NCI-H2171 (cell line): ENCODE measurements at places on chromosomes 5 and 9.

- DNase-seq = no peak
Measured at GRCh38 chr5:130135506-130135905, 231.2 kb downstream of the CHSY3 start.

- no peak for DNase-seq
Measured at GRCh38 chr5:135615171-135615570, 36.4 kb upstream of the CXCL14 start.

DNA sequence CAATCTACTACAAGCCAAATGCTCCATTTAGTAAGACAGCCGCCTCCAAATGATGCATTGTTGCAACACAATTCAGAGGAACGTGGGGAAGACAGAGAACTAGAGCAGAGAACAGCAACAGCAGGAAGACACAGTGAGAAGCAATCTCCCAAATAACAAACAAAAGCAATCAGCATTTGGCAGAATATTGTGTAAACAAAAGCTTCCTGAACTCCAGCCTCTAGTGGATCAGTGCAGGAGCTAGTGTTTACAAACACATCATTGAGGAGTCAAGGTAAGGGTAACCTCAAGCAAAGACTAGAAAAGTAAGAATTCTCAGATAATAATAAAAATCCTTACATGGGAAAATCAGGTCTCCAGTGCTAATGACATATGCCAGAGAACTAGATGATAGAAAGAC is 20.6 kb downstream of the FST start:
- DNase-seq = no peak

- DNase-seq = peak; percentile 51
Measured at GRCh38 chr9:109469646-109470358, 28.3 kb downstream of the PTPN3 start.

DNA sequence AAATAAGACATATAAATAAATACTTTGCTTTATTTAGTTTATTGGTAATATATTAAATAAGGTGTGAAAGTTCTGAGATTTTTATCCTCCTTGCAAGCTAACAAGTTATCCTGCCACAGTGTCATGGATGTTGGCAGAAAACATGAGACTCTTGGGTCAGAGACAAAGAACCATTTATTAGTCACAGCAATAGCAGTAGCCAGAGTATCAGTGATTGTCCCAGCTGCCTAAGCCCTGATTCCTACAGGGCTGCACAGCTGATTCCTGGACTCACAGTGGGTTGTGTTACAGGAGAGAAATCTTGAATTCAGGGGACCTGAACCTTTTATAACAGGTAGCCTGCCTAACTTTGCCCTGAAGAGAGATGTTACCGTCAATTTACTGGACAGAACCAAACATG is 304.5 kb upstream of the ZNF608 start:
- DNase-seq = no peak

DNA sequence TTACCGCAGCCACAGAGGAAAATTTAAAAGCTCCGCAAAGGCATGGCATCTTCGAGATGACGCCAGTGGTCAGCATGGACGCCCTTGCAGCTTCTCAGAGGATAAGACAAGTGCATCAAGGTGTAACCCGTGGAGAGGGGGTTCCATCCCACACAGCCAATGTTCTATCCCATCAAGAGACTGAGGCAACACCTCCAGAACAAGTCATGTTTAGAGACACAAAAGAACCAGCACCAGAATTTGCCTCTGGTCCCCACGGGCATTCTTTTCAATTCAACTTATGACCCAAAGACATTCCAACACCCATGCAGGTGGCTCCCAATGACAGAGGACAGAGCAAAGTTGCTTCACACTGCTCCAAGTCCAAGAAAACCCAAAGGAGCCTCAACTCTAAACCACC is 20.7 kb downstream of the ROR2 start:
- DNase-seq = no peak

GRCh38 chr9:23621188-23621587 is 204.9 kb downstream of the ELAVL2 start:
- DNase-seq = no peak

GRCh38 chr9:113184539-113184938 is 33.7 kb downstream of the SLC31A2 start:
- DNase-seq = no peak

GRCh38 chr5:78858364-78858763 is 126.7 kb downstream of the ARSB start:
- no peak for DNase-seq

DNA sequence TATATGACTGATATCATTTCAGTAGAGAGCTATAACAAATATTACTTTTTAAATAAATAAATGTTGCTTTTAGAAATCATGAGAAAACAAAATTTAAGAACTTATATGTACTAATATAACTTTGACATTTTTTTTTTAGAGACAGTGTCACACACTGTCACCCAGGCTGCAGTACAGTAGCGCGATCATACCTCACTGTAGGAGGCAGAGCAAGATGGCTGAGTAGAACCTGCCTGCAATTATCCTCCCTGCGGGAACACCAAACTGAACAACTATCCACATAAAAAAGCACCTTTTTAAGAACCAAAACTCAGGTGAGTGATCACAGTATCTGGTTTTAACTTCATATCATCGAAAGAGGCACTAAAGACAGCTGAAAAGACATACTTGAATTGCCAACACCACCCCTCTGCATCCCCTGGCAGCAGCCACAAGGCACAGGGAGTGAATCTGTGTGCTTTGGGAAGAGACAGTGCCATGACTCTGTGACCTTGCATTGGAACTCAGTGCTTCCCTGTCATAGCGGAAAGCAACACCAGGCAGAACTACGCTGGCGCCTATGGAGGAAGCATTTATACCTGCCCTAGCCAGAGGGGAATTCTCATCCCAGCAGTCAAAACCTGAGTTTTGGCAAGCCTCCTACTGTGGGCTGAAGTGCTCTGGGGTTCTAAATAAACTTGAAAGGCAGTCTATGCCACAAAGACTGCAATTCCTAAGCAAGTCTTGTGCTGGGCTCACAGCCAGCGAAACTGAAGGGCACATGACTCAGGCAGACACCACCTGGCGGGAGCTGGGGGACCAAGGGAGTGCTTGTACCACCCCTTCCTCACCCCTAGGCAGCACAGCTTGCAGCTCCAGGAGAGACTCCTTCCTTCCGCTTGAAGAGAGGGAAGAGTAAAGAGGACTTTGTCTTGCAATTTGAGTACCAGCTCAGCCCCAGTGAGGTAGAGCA is 142.7 kb downstream of the FBXL17 start:
- DNase-seq = peak; percentile 28

DNA sequence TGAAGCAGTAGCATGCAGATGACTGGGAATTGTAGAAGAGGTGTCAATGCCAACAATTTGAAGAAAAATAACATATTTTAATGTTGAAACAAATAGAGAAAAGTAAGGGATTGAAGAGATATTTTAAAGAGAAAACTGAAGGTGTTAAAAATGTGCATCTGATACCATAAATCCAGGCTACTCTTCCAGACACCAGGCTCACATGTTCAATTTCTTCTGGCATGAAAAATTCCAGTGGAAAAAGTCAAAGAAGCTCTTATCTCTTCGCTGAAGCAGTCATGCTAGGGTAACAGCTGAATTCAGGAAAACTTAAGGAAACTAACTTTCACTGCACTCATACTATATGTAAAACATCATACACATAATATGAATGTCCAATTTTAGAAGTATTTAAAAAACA is 335.0 kb downstream of the PDE4D start:
- DNase-seq = no peak

GRCh38 chr9:130473566-130473965 is 28.8 kb downstream of the ASS1 start:
- peak; percentile 89 for DNase-seq

DNA sequence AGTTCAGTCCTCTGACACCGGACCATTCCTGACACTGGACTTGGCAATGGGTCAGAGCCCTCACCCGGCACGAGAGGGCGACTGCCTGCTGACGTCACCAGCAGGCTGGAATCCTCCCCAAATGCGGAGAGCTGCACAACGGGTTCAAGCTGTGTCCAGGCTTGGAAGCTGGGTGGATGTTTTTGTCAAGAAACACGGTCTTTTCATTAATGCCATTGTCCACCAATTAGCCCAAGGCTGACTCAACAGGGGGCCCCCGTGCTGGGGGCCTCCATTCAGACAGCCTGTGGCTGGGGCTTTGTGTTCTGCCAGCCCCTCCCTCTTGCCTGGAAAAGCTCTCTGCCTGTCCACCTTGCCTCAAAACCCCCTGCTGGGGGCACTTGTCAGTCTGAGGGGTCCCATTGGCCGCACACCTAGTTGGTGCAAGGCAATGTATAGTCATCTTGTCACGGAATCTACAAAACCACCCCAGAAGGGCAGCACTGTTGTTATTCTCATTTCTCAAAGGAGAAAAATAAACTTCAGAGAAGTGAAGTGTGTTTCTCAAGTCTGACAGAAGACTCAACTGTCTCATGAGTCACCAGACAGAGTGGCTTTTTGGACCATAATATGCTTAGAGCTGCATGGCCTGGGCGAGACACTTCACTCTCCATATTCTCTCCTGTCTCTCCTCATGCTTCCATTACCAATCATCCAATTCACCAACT is 24.6 kb downstream of the NDUFA8 start:
- DNase-seq = no peak

- no peak for DNase-seq
Measured at GRCh38 chr9:36504156-36504555, 68.5 kb upstream of the MELK start.

DNA sequence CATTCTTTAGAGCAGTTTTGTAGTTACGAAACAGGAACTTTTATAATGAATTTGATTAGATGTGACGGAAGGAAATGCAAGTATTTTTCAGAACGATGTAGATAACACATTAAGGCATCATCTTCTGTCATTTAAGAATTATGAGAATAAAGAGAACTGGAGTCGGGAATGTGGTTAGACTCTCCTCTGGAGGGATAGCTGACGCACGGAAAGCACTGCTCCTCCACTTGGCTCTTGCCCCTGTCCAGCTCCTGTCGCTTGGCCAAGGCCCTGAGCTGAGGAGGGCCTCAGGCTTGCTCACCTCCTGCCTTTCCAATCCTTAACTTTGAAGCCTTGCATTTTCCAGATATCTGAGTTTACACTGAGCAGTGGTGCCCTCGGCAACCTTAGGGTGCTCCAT is 60.5 kb downstream of the MAP1B start:
- DNase-seq = no peak

DNA sequence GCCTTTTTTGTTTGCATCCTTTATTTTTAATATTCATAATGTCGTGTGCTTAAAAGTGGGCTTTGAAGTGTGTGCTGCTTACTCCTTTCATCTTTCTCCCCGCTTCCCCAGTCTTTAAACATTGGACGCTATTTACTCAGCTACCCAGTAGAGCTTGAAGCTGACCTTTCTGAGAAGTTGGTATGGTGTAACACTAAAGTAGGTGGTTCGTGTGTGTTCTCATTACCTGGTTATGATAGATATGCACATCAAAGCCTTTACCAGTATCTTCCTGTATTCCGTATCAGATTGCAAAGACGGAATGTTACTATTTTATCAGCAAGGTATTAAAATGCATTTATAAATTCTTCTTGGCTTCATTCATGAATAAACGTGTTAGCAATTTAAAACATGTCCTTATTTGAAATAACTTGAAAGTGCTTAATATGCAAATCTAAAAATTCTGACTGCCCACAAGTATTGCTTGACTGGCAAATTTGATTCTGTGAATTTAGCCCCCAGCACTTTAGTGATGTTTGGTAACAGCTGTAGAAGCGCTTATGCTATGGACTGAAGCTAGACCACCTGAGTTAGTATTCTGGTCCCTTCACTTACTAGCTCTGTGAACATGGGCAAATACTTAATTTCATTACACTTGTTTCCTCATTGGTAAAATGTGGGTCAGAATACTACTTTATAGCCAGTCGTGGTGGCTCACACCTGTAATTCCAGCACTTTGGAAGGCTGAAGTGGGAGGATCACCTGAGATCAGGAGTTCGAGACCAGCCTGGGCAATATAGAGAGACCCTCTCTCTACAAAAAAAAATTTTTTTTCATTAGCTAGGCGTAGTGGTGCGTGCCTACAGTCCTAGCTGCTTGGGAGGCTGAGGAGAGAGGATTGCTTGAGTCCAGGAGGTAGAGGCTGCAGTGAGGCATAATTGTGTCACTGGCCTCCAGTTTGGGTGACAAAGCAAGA is 1.7 kb downstream of the RRAGA start:
- DNase-seq = no peak

GRCh38 chr9:129289131-129289731 is 111.2 kb upstream of the IER5L start:
- no peak for DNase-seq

- peak; percentile 22 for DNase-seq
Measured at GRCh38 chr5:172490514-172491461, 36.5 kb upstream of the SH3PXD2B start.

DNA sequence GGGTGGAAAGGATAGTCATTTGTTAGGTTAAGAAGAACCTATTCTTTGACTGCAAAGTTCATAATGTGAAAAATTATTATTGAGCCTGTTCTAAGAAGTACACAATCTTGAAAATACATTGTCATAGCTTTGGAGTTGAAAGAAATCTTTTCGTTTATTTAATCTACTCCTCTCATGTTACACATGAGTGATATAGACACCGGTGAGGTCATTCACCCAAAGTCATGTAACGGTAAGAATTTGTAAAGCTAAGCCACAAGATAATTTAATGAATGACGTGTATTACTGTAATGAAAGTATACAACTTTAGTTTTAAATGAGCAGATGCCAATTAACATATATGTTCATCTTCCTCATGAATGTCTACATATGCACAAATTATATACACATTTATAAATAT is 284.1 kb upstream of the PDE4D start:
- no peak for DNase-seq

- DNase-seq = no peak
Measured at GRCh38 chr5:170757182-170757601, 26.3 kb upstream of the GABRP start.

DNA sequence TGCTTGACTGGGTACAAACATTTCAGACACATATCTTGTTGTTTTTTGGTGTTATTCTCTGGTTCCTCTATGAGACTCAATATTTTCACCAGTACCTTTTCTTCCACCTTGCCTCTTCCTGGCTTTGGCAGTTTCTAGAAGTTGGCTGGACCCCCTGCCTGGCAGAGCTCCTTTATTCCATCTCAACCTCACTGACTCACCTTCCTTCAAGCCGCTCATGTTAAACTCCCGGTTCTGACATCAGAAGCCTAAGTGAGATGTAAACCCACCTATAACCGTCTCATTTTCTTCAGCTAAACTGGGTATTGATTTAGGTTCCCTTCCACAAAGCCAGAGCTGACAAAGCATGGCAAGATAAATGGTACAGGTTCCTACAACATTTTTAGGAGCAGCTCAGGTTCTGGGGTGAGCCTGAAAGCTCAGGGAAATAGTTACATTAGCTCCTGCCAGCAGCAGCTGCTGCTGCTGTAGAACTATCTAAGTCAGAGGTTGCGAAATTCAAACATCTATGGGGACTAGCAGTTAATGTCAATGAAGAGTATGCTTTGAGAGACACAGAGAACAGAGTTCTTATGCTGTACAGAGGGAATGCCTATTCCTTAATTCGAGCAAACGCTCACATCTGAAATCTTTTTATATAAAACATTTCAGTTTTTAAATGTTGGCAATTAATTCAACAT is 197.1 kb upstream of the NR3C1 start:
- no peak for DNase-seq

GRCh38 chr9:114363424-114363823 is 24.4 kb downstream of the AKNA start:
- DNase-seq = no peak

- DNase-seq = no peak
Measured at GRCh38 chr5:177509991-177510566, 453 bp upstream of the DOK3 start.

- peak; percentile 69 for DNase-seq
Measured at GRCh38 chr5:112921833-112922817, at the start of gene REEP5. Gene REEP5, minus strand, starts transcription at chr5:112922227. Its CDS starts 37 bp downstream, at chr5:112922190.
